A375 (cell line): ENCODE measurements at places on chromosomes 4 and X. TPM values are rescaled to one million over a fixed set of nuclear protein-coding genes. Genes with fewer than 3 reads are reported as not detected.

Gene SH2D1A
- total RNA-seq = 0.05 and 0.08 TPM in 2 replicates

Gene ANOS1
- total RNA-seq = 0.08 and 0.16 TPM in 2 replicates

Gene SAGE1
- 14.1 and 16.7 TPM in 2 replicates for total RNA-seq

Gene TCP11X2
- total RNA-seq = not detected in 2 replicates

Gene TCEAL7
- total RNA-seq = not detected in 2 replicates

Gene TKTL2
- total RNA-seq = not detected in 2 replicates

Gene CTPS2
- total RNA-seq = 14.5 and 18.0 TPM in 2 replicates

Gene USP26
- total RNA-seq = not detected in 2 replicates

Gene FTHL17
- total RNA-seq = not detected in 2 replicates

Gene OTOP1
- total RNA-seq = not detected in 2 replicates

Gene RS1
- not detected in 2 replicates for total RNA-seq

Gene RAB33A
- not detected in 2 replicates for total RNA-seq

Gene SOWAHB
- total RNA-seq = not detected in 2 replicates

Gene MAGED4B
- 0.82 and 0.87 TPM in 2 replicates for total RNA-seq

Gene AGA
- total RNA-seq = 50.8 and 54.7 TPM in 2 replicates

Gene ERCC6L
- 5.2 and 7.0 TPM in 2 replicates for total RNA-seq

Gene NDST4
- not detected in 2 replicates for total RNA-seq

Gene GAGE12C
- total RNA-seq = not detected in 2 replicates

Gene RAI2
- not detected in 2 replicates for total RNA-seq

Gene RASL11B
- not detected in 2 replicates for total RNA-seq

Gene INTS6L
- 2.1 and 2.2 TPM in 2 replicates for total RNA-seq

Gene TNIP3
- total RNA-seq = not detected in 2 replicates
